CD4-positive, alpha-beta T cell treated with Interleukin-4 for 4 hours (primary cell): ENCODE measurements at places on chromosomes 5 and 9.

DNA sequence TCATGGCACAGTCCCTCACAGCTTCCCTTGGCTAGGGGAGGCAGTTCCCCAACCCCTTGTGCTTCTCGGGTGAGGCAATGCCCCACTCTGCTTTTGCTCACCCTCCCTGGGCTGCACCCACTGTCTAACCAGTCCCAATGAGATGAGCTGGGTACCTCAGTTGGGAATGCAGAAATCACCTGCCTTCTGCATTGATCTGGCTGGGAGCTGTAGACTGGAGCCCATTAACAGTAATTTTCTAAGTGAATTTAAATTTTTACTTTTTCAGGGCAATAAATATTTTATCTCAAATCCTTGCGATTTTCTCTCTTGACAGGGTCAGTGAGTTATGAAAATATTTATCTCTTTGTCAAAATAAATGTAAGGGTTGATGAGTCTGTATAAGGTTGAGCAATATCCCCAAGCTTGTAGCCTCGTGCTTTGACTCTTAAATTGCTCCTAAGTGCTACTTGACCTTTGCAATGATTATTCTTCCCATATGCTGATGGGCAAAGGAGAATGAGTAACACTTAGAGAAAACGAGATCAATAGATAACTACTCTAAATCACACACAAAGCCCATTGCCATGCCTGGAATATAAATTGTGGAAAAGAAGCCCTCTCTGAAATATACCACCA lies 82.1 kb upstream of the MOCS2 start:
- no peak for DNase-seq

- no peak for DNase-seq
Measured at GRCh38 chr5:122882831-122883230, 37.4 kb downstream of the SNX24 start.

- DNase-seq, result no peak
Measured at GRCh38 chr5:54249210-54250028, 61.0 kb downstream of the ARL15 start.

GRCh38 chr9:75482566-75482965 lies 394.3 kb downstream of the OSTF1 start:
- DNase-seq, result no peak

DNA sequence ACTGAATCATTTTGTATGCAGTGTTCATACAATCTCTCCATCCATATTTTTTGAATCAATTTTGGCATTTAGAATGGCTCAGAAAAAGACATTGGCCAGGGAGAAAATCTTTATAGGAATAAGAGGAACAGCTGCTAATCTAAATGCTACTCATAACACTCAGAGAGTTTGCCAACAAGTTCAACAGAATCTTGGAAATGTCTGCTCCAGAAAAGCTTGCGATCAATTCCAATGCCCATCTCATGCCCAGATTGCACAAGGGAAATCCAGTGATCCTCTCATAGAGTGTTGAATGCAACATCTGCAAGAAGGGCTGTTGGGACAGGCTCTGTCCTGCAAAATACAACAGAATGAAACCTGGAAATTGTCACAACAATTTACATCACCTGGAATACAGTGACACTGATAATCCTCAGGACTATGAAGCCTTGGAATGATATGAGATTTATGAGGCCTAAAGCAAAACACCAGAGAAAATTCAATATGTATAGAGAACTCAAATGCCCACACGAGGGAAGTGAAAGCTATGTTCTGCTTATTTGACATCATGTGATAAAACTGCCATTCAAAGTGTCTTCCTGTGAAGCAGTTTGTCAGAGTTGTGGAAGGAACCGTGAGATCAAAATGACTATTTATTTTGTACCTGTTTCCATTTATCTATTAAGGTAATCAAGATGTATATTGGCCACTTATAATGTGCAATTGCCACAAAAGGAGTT lies 190.1 kb downstream of the PARP8 start:
- DNase-seq, result peak; percentile 5

- DNase-seq, result no peak
Measured at GRCh38 chr5:71832812-71833715, 114.0 kb downstream of the CARTPT start.

- DNase-seq, result no peak
Measured at GRCh38 chr5:33148076-33148513, 292.7 kb upstream of the TARS1 start.

- no peak for DNase-seq
Measured at GRCh38 chr5:57716661-57717060, 234.1 kb upstream of the ACTBL2 start.

- DNase-seq, result no peak
Measured at GRCh38 chr5:53422539-53422938, 57.9 kb upstream of the FST start.
